ENCODE measurements at places on chromosomes 5 and 9. TPM values are rescaled to one million over a fixed set of nuclear protein-coding genes. Genes with fewer than 3 reads are reported as not detected.

Gene HAPLN1
- 9.4 TPM for total RNA-seq

Gene GRXCR2
- not detected for total RNA-seq

Gene TRIM36
- total RNA-seq: 1.4 TPM

Gene EQTN
- not detected for total RNA-seq

Gene CDC20B
- total RNA-seq: under 0.01 TPM

Gene CD14
- 0.26 TPM for total RNA-seq

Data from epithelial cell of alveolus of lung (primary cell).